ENCODE measurements at places on chromosomes 13 and 19. TPM values are rescaled to one million over a fixed set of nuclear protein-coding genes. Genes with fewer than 3 reads are reported as not detected.

The TMIGD2 gene
- not detected for polyA plus RNA-seq

The CEACAM7 gene
- not detected for polyA plus RNA-seq

The WDR62 gene
- 0.84 TPM for polyA plus RNA-seq

- DNase-seq, result no peak
Observed at GRCh38 chr13:46050771-46051170, 1.8 kb downstream of the ZC3H13 start.

- no peak for DNase-seq
Observed at GRCh38 chr19:46495786-46496099, at the start of gene PNMA8B. TSS of gene PNMA8B (minus strand) at chr19:46495867. CDS start at chr19:46495465, 402 bp downstream.
